ENCODE measurements at places on chromosomes 12 and 14. TPM values are rescaled to one million over a fixed set of nuclear protein-coding genes. Genes with fewer than 3 reads are reported as not detected.

GRCh38 chr12:40152783-40153383 lies 47.0 kb upstream of the SLC2A13 start:
- DNase-seq, result peak; percentile 45

- peak; percentile 20 for DNase-seq
Measured at GRCh38 chr14:29216268-29217232, 450.0 kb downstream of the FOXG1 start.

GRCh38 chr12:2609020-2609419 lies 185.8 kb upstream of the FKBP4 start:
- DNase-seq, result no peak

DNA sequence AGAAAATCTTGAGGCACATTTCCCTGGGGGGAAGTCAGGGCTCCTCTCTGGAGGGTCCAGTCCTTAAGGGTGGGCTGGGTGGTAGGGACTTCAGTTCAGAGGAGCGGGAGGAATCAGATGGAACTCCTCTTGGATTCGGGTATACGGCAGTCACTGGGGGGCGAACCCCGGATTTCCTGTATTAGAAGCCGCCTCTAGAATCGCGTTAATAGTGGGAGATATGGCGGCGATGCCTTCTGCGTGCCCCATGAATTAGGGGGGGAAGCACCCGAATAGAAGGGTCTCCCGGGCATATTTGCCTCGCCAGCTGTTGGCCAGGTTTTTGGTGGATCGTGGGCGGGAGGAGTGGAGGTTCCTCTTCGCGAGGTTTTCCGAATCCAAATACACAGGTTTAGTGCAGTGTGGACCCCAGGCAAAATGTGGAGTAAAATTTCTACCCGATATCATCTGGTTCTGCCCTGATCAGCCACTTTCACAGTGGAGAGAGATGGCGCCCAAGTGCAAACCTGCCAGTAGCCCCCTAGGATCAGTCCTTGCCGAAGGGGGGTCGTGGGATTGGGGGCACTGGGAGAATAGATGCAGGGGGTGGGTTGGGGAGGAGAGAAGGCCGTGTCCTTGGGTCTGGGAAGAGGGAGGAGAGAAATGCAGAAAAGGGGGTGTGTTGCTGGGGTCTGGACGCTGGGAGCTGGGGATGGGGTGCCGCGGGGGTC lies 628 bp downstream of the MEG3 start:
- peak; percentile 56 for DNase-seq

DNA sequence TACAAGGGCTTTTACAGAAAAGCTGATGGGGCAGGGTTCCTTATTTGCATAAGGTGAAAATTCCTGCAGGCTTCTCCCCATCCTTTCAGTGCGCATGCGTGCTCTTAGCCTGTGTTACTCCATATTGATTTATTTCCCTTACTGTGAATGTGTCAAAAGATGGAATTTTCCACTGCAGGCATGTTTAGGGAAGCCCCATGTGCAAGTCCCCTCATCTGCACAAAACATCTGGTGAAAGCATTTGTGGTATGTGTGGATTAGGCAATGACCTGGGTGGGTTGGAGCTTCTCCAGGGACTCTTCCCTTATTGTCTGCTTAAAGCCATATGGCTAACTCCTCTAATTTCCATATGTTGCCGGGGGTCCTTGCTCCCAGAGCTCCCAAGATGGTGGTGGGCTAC lies 912.7 kb upstream of the LRFN5 start:
- DNase-seq, result peak; percentile 4

- DNase-seq, result peak; percentile 43
Measured at GRCh38 chr12:93109551-93110203, 180.6 kb upstream of the EEA1 start.

DNA sequence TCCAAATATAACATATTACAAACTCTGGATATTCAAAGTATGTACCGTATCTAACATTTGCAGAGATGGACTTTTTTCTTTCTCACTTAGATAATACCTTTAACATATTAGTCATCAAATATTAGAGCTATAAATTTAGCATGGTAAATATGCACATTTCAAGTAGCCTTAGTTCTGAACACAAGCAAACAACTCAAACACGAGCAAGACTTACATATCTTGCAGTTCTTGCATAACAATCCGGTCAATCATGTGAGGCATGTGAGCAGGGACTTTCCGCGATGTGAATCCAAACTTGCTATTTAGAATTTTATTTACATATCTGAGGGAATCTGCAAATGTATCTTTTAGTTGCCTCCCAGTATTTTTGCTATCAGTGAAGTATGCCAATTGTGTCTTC lies 22.1 kb upstream of the SYCP3 start:
- no peak for DNase-seq

DNA sequence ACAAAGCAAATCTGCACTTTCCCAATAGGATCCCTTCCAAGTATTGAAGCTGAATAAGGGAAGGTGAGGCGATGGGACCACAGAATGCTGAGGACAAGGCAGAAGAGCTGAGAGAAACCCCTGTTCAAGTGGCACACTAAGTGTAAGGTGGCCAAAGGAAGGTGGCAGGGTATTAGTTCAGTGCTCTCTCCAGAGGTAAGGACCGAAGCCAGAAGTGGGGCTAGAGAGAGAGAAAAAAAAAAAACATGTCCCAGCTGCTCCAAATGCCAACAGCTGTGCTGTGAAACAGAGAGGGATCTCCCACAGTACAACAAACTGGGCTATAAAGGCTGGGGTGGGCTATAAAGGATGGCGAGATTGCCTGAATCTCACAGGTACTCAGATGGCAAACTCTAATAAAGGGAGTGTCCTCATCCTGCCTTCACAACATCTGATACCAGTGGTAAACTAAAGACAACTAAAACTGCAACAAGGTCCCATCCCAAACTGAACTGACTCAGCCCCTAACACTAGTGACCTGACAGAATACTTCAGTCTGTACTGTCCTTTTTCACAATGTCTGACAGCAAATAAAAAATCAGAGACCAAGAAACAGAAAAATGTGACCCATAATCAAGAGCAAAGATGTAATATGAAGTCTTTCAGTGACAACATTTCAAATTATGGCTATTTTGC lies 47.9 kb downstream of the CDK17 start:
- no peak for DNase-seq

DNA sequence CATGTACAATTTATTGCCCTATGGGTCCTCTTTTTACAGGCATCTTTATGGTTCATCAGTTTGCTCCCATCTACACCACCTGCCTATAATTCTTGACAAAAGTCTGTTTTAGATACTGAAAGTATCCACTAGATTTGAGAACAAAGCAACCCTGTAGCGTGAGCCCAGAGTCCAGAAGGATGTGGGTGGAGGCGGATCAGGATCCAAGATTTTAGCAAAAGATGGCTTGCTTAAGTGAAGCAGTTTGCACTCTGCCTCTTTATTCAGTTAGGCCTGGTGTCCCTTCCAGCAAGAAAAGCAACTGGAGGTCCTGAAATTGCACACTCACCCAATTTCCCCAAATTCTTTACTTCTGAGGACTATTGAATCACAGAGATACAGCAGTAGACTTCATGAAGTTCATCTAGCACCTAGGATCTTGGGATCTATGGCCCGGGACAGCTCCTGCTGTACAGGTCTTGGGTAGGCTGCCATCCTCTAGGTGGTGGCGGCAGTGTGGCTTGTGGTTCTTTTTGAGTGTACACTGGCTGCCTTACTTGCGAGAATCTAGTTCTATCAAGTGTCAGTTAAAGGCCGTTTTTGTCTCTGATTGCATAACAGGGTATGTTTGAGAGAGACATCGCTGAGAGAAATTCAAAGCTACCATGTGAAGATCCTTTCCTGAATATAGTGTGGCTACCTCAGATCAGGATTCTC lies 873.2 kb downstream of the NRXN3 start:
- no peak for DNase-seq

GRCh38 chr12:18581232-18581962 lies 156.4 kb downstream of the PLCZ1 start:
- DNase-seq, result no peak

GRCh38 chr12:26798023-26798422 lies 35.0 kb downstream of the ITPR2 start:
- DNase-seq, result no peak

DNA sequence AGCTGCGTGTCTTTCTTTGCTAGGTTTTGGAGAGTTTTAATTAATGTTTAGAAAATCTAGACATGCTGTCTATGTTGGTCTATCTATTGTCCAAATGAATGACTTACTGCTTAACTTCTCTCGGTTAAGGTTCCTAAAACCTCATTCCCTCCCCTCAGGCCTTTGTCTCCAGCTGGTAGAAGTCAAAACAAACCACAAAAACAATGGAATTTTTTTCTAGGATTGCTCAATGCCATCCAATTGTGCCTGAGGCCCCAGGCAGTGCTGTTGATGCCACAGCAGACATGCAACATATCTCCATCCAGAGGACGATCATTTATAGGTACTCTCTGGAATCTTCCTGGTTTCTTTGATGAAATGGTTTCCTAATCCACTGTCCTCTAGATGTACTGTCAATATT lies 448.2 kb upstream of the TBX3 start:
- DNase-seq, result peak; percentile 62

DNA sequence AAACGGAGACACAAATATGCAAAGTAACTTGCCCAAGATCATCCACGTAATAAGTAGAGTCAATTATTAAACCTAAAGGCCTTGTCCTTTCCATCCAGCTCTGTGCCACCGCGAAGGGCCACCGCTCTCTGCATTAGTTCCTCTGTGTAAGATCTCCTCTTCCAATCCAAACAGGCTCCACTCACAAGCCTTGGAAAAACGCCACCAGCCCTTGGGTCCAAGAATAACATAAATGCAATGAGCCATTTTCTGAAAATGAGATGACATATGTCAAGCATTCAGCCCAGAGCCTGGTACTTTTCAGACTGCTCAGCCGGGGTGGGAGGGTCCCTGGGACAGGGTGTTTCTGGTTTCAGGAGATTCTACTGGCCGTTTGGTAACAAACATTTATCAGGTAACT lies 30.0 kb downstream of the DGLUCY start:
- no peak for DNase-seq

GRCh38 chr14:23321572-23322547 lies 603 bp downstream of the PABPN1 start:
- peak; percentile 88 for DNase-seq

DNA sequence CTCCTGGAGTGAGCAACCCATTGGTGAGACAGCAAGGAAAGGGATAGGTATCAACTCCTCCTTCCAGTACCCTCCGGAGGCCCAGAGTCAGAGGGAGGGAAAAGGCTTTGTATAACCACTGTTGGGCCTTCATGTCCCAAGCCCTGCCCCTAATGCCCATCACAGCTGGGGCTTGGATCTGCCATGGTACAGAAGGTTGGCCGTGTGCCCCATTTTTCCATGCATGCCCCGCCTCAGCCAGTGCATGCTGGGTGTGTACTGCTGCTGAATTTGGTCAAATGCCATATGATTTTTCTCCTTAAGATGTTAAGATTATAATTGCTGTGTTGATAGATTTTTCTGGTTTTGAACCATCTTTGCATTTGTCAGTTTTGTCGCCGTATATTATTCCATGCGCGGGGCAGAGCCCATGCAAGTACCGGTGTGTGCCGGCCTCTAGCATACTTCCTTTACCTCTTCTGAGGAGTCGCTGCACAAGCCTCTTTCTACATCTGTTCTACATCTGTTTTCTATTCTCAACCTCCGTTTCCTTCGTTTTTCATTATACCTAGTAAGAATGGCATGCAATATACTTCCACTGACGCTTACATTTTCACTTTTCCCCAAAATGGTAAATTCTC lies 26.6 kb downstream of the PPP2R5C start:
- peak; percentile 40 for DNase-seq

- no peak for DNase-seq
Measured at GRCh38 chr12:25797386-25797785, 161.1 kb upstream of the RASSF8 start.

GRCh38 chr12:113267621-113268020 lies 46.4 kb downstream of the TPCN1 start:
- no peak for DNase-seq

DNA sequence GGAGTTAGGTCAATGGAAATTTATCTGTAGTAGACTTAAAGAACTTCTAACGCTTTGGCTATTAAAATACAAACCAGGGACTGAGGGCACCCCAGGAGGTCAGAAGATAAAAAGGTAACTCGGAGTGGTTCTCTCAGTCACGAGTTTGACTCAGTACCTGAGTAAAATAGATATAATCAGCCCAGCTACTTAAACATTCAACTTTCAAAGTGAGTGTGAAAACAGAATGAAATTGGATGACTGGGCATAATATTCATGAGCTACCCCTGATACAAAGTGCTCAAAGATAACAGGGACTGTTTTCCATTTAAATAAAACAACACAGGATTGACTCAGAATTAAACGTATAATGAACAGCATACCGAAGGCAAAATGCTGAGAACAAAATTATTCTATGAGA lies 75.0 kb downstream of the FOXN3 start:
- no peak for DNase-seq

DNA sequence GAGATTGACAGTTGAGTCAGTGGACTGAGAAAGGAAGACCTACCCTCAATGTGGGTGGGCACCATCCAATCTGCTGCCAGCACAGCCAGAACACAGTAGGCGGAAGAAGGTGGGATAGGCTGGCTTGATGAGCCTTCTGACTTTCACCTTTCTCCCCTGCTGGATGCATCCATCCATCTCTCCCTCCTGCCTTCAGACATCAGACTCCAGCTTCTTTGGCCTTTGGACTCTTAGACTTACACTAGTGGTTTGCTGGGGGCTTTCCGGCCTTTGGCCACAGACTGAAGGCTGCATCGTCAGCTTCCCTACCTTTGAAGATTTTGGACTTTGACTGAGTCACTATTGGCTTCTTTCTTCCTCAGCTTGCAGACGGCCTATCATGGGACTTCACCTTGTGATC lies 456.5 kb upstream of the MIS18BP1 start:
- DNase-seq, result no peak

- no peak for DNase-seq
Measured at GRCh38 chr14:78637908-78638475, 467.8 kb downstream of the NRXN3 start.

- DNase-seq, result no peak
Measured at GRCh38 chr12:119369907-119370546, 35.5 kb downstream of the CCDC60 start.

- DNase-seq, result no peak
Measured at GRCh38 chr12:91496337-91496736, 313.7 kb upstream of the DCN start.

- no peak for DNase-seq
Measured at GRCh38 chr12:53169644-53170043, 10.9 kb upstream of the ZNF740 start.

- DNase-seq, result peak; percentile 89
Measured at GRCh38 chr12:15629108-15629507, 160.1 kb downstream of the EPS8 start.

GRCh38 chr12:54159589-54159988 lies 29.2 kb downstream of the SMUG1 start:
- no peak for DNase-seq

The SLC8B1 gene
- 6.6 TPM for total RNA-seq

The ARF3 gene
- 87.7 TPM for total RNA-seq

The BDKRB2 gene
- total RNA-seq, result 14.4 TPM

The TBC1D30 gene
- not detected for total RNA-seq

The GLT8D2 gene
- total RNA-seq, result 58.6 TPM

The RAB21 gene
- 26.6 TPM for total RNA-seq

The KRT2 gene
- total RNA-seq, result not detected

The TAS2R14 gene
- 0.76 TPM for total RNA-seq

The CLEC1A gene
- total RNA-seq, result not detected

The FZD10 gene
- not detected for total RNA-seq

The TSPAN31 gene
- total RNA-seq, result 70.8 TPM

The KDM2B gene
- 20.1 TPM for total RNA-seq

The KRT83 gene
- total RNA-seq, result not detected

The ACSS3 gene
- 1.9 TPM for total RNA-seq

The SUDS3 gene
- total RNA-seq, result 42.7 TPM

The PLEK2 gene
- total RNA-seq, result 12.4 TPM

The KRT6C gene
- not detected for total RNA-seq

Measured in GM23248 (cell line).